ENCODE measurements at places on chromosomes 2 and 18.

DNA sequence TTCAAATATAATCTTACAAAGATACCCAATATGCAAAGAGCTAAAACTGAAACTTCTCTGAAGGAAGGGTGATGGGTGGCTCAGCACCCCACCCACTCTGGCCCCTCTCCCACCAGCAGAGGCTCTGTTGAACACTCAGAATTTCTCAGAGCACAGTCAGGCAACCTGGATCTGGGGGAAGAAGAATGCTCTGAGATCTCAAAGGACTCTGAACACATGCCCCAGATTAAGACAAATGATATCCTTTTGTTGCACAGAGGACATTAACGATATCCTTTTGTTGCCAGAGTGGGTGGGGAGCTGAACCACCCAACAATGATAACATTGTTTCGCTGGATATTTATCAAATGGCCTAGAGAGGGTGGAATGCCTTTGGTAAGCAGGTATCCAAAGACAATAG lies 104.8 kb downstream of the LBH start:
- DNase-seq = no peak

DNA sequence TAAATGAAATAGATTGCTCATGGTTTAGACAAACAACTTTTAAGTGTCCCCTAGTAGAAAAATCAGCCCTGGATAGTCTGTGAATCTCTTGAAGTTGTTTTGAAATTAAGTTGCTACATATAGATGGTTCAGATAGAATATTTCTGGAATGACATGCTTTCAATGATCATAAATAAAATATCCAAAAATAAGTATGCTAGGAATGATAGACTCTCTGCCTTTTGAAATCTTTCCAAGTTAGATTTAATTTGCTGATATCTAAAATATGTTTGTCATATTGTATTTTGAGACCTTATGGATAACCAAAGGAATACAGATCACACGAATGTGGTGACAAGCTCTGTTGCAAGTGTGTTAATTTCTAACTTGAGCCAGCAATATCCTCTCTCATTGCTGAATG lies 488.7 kb downstream of the THSD7B start:
- DNase-seq = no peak

DNA sequence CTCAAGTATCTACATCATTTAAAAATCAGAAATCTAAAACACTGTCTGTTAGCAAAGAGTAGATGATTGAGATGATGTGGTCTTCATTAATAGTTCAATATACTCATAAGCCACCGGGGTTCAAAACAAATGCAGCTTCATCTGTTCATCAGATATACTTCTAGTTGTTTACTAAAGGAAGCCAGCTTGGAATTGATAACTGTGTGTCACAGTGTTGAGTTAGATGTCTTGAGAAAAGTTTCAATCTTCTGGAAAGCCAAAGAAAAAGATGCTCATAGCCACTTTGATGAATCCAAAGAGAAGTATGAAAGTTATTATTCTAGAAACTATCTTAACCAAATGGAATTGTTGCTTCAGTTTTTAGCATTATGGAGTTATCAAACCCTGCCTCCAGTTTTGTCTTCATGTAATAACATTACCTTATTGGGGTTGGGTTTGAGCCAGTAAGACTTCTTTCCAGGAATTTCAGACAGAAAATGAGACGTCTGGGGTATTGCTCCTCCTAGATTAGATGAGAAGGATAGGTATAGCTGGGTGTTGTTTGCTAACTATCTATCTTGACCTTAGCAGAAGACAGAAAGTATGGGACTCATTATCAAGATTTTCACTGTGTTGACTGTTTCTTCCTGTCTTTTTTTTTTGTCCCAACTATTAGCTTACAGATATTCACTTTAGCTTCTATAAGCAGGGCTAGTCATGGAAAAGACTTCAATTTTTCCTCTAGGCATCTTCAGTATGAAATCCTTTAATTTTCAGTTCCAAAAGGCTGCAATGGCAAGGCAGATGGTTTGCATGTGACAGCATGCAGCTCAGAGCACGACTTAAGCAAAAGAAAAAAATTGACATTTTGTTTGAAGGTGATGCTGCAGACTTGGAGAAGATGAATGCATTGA lies 66.5 kb downstream of the LNPK start:
- DNase-seq = no peak

- DNase-seq = no peak
These were observed 572.7 kb downstream of the EPHA4 start for GRCh38 chr2:220999356-220999755.

DNA sequence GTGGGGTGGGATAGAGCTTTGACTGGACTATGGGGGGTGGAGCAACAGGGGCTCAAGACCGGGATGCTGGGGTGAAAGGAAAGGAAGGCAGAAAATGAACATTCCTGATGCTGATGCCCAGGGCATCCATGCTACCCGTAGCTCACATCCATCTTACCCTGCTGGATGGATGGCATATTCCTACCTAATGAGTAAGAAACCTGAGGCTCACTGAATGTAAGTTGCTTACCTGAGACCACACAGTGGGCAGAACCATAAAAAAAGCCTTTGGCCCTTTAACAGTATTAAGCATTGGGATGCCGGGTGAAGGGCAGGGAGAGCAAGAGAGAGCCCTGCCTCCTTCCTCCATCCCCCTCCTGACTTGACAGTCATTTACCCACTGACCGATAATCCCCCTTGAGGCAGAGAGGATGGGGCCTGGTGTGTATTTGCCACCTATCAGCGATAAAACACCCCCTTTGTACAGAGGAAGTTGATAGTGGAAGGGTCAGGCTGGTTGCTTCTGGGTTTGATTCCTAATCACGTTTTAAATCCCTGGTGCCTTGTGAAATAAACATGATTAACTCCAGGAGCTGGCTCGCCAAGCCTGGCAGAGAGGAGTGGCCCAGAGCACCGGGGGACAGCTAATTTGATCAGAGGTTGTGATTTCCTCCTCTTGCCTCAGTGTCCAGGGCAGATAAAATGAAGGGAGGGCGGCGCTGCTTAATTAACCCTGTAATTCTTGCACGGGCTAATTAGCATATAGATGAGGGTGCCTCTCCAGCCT lies 105.9 kb upstream of the HS6ST1 start:
- DNase-seq = no peak

DNA sequence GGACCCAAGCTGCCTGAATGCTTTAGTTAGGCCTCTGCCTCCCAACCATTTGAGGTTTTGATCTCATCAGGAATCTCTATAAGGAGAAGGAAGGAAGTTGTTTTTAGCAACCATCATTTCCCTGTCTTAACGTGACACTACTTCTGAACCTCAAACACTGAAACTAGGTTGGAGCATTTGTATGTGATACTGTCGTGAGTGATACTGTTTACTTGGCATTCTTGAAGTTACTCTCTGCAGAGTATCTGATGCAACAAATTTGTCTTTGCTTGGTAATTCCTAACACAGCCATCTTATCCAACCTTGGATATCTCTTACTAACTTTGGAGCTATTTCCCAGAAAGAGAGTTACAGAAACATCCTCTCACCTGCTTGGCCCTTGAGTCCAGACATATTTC lies 22.1 kb downstream of the TTLL4 start:
- DNase-seq = no peak

Data from frontal cortex (tissue), 4 donors.